ENCODE measurements at places on chromosomes 11 and 22. TPM values are rescaled to one million over a fixed set of nuclear protein-coding genes. Genes with fewer than 3 reads are reported as not detected.

DNA sequence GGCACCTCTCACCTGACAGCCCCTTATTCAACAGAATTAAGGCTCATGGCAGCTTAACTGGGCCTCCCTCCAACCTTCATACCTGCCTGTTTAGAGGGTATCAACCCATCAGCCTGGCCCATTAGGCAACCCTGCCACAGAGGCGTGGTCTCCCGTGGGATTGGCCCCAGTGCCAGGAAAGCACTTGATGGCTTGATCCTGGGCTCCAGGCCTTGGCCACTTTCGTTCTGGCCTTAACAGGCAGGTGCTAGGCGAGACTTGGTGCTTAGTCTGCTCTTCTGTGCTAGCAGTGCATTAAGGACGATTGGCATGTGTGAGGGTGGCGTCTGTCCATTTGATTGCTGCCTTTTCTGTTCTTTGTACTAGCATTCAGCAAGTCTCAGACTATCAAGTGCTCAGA, 75.2 kb downstream of the CABIN1 start:
- no peak for DNase-seq

The SESN3 gene
- 58.9 TPM for total RNA-seq

GRCh38 chr11:124069429-124070401, 28.6 kb upstream of the OR10G7 start:
- peak; percentile 72 for DNase-seq

The SYT7 gene
- total RNA-seq, result not detected

GRCh38 chr11:130370845-130371590, 56.3 kb upstream of the ZBTB44 start:
- peak; percentile 46 for DNase-seq

The XKR3 gene
- not detected for total RNA-seq

DNA sequence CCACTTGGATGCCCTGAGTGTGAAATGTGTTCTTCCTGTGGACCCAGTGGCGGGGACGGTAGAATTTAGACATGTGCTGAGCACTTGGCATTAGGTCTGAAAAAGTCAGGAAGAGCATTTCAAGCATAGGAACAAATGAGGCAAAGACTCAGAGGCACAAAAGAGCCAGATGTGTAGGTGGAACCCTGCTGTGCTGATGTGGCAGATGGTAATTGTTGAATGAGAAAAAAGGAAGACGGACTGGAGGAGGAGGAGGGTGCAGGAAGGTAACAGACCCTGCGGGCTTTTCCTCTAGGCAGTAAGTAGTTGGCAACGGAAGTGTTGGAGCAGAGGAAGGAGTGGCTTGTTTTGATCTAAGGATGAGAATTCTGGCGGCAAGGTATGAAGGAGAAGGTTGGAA, 985.8 kb downstream of the TBC1D22A start:
- no peak for DNase-seq

The CSRP3 gene
- total RNA-seq, result not detected

The MMP8 gene
- not detected for total RNA-seq

DNA sequence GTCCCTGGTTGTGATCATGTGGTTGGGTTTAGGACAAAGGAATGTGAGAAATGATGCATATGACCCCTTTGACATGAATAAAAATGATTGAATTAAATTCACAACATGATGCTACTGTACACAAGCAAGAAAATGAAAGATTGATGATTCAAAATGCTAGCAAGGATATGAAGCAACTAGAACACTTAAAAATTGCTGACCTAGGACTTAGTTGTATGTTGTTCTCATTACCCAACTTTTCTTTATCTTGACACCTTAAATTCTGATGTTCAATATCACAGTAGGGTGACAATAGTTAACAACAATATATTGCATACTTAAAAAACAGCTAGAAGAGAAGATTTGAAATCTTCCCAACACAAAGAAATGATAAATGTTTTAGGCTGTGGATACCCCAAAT, 20.6 kb downstream of the OR52A5 start:
- no peak for DNase-seq
